ENCODE measurements at places on chromosomes 13 and 19.

DNA sequence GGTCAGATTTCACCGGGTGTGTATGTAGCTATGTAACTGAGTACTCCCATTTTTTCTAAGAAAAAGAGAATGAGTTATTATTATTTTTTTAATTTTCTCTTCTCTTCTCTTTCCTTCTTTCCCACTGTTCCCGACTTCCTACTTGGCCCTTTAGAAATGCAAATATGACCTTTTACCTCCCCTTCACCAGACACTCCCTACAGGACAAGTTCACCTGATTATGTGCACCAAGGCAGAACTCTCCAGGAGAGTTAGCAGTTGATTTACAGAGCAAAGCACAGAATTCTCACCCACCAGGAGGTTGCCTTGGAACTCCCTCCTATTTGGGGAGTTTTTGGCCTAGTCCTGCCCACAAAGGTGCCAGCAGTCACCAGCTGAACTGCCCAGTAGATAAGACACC, 49.5 kb upstream of the GPR12 start:
- no peak for DNase-seq

GRCh38 chr19:17424743-17425365, 5.0 kb downstream of the MVB12A start:
- peak; percentile 67 for DNase-seq

- DNase-seq = no peak
Observed at GRCh38 chr19:30153326-30154210, 211.5 kb downstream of the URI1 start.

DNA sequence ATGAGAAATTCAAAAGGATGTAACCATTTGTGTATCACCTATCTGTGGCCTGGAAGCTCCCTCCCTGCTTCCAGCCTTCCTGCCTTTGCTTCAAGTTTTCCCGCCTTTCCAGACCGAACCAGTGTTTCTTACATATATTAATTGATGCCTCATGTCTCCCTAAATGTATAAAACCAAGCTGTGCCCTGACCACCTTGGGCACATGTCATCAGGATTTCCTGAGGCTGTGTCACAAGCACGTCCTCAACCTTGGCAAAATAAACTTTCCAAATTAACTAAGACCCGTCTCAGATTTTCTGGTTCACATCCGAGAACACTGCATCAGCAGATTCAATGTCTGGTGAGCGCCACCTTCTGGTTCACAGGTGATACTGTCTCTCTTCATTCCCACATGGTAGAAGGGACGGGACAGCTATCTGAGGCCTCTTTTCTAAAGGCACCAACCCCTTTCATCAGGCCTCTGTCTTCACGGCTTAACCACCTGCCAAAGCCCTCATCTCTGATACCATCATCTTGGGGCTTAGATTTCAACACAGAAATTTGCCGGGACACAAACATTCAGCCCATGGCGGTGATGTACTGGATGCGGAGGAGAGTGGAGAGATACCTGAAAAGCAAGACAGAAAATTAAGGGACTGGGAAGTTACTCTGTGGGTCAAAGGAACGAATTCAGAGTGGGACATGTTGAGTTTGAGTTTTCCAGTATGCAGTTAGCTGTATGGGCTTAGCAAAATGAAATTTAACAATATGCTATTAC, 58.7 kb upstream of the PABPC3 start:
- DNase-seq = peak; percentile 74

- DNase-seq = no peak
Observed at GRCh38 chr13:110118106-110118505, 188.9 kb downstream of the COL4A1 start.

- DNase-seq = no peak
Observed at GRCh38 chr13:29156136-29156535, 336.0 kb downstream of the MTUS2 start.

DNA sequence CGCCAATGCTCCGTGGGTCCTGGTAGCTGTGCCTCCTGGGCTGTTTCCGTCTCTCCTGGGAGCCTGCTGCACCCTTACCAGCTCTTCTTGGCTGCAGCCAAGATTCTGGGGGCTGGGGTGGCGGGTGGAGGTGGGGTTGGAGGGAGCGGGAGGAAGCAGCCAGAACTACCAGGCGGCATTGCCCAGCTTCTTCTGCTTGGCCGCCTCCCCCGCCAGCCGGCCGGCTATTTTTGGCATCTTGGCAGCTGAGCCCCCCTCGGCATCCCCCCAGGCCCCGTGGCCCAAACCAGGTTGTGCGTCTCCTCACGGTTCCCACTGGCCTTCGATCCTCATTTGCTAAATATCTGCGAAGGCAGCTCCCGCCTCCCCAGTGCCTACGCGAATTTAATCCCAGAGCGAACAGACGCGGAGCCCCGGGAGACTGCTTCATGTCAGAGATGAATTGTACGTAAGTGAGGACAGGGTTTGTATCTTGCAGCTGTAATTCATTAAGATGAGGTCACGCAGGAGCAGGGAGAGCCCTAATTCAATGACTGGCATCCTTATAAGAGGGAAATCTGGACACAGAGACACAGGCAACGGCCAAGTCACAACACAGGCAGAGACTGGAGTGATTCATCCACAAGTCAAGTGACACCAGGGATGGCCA, 12.8 kb upstream of the PEAK3 start:
- no peak for DNase-seq

Measured in suppressor macrophage treated with lipopolysaccharide for 1 hour (primary cell).